Stimulated activated CD4-positive, alpha-beta T cell treated with anti-CD3 and anti-CD28 coated beads, TNF-alpha, amount 100 ng/mL, for 1 hour (primary cell): ENCODE measurements at places on chromosomes 1 and 21.

DNA sequence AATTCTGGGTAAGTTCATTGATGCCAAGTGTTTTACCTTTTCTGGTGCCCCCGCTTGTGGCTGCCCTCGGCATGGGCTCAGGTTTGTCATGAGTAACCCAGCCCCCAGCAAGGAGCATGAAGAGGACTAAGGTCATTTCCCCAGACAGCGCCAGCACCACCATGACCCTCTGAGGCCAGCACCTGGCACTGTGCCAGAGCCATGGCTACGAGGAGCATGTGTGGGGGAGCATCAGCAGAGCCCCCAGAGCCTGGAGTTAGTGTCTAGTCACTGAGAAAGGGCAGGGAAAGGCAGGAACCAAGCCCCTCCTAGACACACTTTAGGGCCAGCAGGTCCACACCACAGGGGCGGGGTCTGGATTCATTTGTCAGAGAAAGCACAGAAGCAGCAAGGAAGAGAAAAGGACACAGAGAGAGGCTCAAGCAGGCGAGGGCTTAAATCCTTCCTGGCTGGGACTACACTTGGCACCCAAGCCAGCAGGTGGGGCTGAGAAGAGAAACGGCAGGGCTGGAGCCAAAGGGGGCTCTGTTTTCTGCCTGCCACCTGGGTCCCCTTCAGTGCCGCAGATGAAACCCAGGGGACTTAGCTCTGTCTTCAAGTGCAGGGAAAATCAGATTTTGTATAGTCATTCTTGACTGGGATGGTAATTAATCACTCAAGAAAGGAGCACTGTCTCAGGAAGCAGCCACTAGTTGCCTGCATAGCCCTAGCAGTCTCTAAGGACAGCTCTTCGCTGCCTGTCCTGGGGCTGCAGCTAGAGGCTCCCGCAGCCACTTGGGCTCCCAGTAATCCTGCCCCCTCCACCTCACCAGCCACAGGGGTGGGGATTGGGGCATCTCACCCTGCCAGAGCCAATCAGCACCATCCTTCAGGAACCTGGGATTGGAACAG is 79.6 kb upstream of the ZC3H12A start:
- DNase-seq, result no peak

DNA sequence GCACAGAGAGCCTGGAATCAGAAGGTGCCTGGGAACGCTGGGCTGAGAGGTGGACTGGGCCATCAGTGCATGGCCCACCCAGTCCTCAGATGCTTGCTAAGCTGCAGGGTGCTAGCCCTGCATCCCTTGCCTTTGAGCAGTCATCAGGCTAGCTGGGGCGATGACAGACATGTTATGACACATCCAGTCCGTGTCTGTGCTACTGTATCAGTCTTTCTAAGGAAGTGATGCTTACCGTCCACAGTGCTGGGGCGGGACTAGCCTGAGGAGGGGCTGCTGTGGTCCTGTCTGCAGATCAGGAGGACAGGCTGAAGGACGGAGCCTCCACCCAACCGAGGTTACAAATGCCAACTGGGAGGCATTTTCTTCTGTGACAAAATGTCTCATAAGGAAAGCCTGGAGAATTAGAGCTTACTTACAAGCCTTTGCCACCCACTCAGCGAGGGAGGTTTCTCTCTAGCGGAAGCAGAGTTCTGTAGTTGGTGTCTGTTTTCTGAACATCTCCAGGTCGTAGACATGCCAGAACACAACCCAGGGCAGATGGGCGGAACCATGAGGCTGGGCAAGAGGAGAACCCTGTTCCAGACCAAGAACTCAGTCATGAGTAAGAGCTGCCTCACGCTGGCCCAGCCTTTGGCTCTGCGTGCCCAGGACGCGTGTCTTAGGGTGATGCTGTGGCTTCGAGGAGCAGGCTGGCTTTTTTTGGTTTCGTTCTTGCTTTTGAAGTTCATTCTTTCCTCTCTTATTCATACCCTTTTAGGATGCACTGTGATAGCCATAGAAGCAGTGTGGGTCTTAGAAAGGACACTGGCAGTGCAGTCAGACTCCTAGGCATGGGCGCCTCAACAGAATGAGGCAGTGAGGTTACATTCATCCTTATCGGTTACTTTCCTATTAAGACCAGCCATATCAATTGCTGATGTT is 14.3 kb downstream of the SLFNL1 start:
- DNase-seq, result no peak

GRCh38 chr21:42082501-42083360 is 11.6 kb downstream of the UMODL1 start:
- DNase-seq, result no peak

DNA sequence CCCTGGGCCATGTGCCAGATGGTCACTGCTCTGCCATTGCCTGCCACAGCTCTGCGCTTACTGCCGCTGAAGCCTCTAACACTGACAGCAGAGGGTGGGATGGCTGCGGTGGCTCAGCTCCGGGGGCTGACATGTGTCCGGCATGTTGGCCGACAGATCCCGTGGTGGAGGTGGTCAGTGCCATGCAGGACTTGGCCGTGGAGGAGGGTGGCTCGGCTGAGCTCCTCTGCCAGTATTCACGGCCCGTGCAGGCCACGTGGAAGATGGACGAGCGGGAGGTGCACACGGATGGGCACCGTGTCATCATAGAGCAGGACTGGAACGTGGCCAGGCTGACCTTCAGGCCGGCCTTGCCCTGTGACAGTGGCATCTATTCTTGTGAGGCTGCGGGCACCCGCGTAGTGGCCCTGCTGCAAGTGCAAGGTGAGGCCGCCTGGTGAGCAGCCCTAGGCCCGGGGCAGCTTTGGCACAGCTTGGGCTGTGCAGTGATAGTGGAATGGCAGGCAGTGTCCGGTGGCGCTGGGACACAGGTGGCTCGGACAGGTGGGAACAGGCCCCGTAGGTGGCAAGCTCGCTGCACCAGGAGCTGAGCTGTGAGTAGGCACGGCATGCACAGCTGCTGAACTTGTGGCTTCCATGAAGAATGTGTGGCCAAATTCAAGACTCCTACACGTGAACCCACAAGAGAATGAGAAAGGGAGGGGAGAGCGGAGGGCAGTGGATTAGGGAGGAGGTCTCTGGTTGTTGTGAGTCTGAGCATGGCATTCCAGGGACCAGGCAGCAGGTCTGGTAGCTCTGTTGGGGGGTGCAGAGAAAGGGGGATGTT is 91.8 kb downstream of the TRIM11 start:
- DNase-seq, result no peak
